Stimulated activated CD8-positive, alpha-beta memory T cell treated with anti-CD3 and anti-CD28 coated beads, Interleukin-12 subunit alpha, Interleukin-12 subunit beta, amount 100 ng/mL, for 1 hour (primary cell): ENCODE measurements at places on chromosomes 4 and X.

DNA sequence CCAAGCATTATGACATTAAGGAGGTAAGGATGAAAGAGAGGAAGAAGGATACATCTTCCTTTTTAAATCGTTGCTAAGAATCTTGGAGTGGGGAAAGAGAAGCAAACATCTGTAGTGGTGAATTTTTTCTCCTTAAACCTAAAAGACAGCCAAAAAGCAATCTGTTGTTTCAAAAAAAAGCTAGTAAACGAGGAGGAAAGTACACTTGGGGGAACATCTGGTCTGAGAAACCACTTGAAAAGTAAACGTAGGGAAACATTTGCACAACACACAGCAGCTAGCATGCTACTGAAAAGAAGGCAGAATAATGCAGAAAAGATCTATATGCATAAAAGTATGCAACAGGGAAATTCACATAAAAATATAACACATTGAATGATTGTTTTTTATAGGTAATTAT, 1485.6 kb downstream of the PCDH19 start:
- DNase-seq = no peak

- no peak for DNase-seq
Measured at GRCh38 chrX:63675716-63676115, 109.3 kb downstream of the ARHGEF9 start.

GRCh38 chr4:13348216-13348615, 135.9 kb downstream of the RAB28 start:
- DNase-seq = no peak

DNA sequence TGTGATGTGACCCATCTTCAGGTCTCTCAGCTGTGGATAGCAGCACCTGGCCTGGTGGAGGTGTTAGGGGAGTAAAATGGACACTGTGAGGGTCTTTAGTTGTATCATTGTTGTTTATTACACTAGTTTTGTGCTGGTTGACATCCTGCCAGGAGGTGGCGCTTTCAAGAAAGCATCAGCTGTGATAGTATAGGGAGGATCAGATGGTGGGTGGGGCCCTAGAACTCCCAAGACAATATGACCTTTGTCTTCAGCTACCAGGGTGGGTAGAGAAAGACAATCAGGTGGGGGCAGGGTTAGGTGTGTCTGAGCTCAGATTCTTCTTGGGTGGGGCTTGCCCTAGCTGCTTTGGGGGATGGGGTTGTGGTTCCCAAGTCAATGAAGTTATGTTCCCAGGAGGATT, 162.8 kb downstream of the PPP1R2C start:
- no peak for DNase-seq

DNA sequence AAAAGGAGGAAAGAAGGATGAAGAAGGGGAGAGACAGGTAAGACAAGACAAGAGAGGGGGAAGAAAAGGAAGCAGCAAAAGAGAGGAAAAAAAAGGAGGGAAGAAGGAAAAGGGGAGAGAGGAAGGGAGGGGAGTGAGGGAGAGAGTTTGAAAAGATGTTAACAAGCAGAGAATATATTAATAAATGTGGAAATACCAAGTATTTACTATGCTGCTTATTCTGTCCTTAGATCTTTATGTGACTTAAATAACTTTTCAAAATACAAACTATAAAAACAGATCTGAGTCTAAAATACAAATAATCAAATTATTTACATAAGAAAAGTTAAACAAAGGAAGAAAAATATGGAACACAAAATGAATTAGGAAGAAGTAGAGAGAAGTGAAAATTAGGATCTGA, 18.4 kb upstream of the COX18 start:
- no peak for DNase-seq

DNA sequence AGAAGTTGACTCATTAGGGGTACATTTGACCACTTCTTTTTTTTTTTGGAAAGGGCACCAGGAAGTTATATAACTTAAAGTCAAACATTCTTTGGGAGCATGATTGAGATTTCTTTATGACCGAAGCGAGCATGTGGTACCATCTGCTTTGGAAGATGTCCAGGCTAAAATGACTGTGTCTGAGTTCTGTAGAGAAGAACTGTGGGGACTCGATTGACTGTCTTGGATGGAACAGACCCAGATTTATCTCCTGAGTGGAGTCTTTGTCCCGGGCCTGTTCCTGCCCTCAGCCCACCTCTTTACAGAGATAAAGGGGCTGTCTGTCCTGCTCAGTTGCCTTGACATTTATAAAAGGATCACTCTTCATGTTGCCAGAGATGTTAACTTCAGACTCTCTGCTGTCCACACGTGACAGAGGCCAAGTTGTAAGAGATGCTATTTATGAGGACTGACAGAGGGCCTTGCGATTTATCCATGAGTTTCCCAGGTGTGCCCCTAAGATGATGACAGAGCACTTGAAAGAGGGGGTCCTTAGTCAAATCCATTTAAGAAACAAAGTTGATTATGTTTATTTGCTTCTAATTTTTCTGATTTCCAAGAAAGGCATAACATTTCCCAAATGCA, 16.8 kb downstream of the SMIM20 start:
- no peak for DNase-seq

DNA sequence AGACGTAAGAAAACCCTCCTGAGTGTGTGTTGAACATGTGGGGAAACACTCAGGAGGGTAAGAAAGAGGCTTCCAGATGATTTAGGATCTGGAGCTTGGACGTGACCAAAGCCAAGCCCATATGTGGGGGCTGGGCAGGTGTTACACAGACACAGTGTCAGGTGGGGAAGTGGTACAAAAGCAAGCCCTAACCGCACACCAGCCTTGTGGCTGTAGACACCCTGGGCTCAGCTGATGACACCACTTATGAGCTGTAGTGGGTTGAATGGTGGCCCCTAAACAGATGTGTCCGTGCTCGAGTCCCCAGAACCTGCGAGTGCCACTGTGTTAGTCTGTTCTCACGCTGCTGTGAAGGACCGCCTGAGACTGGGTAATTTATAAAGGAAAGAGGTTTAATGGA, 25.0 kb upstream of the NSG1 start:
- no peak for DNase-seq

DNA sequence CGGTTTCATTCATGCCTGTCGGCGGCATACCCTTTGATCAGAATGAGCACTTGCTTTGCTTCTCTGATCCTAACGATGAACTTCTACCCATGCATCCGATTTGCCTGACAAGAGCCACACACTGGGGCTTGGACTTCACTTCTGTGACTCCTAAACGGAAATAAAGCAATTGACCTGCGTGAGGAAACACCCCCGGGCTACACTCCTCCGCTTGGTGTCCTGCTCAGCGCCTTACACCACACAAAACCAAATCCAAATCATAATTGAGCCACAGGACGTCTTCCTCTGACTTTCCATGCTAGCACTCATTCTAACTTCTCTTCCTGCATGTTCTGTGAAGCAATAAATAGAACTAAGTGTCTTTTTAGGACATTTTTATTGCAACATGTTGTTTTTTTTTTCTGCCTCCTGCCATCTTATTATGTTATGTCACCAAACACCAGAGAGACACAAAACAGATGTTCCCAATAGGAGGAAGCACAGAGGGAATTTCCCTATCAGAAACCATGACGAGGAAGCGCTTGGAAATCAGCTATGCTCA, 110.8 kb upstream of the FAM9B start:
- DNase-seq = no peak
